ENCODE measurements at places on chromosomes 7 and 10.

DNA sequence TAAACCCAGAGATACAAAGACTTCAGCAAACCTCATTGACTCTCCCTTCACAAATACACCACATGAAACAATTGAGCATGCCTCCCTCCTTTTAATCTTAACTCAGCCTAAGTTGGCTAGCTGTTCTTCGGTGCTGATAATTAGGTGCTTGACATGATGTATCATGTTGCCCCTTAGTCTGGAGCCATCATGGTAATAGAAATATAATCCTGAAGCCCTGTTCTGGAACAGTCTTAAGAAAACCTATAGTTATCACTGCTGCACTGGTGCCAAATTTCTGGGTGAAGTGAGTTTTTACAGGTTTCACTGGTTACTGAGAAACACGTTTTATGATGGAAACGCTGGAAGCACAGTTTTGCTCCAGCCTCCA is 306.1 kb downstream of the LRMDA start:
- DNase-seq, result no peak

GRCh38 chr10:52541006-52541473 is 227.0 kb downstream of the DKK1 start:
- DNase-seq, result no peak

GRCh38 chr7:105849122-105849855 is 27.1 kb downstream of the ATXN7L1 start:
- no peak for DNase-seq

DNA sequence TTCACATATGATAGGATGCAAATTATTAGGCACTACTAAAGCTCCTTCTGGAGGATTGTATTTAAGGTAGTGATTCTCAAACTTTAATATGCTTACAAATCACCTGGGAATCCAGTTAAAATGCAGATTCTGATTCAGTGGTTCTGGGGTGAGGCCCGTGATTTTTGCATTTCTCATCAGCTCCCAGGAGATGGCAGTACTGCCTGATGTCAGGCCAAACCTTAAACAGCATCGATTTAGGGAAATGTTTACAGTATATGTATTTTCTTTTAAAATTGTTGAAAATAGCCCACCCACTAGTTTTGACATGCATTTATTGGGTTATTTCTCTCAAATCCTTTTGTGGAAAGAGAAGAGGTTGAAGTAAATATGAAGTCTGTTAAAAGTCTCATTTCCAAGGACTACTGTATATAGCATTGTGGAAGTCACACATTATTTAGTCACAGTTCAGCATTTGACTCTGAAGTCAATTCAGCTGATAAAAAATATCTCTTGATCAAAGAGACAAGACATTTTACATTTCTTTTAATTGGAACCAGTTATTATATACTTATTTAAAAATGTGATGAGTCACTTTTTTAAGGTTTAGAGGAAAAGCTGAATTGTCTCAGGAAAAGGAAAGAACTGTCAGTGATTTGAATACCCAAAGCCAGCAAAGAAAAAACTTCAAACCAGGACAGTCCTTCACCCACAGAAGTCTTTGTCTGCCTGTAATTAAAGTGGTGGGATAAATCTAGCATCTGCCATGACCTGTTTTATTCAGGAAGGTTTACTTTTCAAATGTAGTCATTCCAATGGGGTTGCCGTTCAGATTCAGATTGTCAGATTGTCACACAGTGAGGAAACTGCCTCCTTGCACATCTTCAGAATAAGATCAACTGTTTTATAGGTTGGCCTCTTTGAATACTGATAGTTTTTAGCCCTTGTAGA is 21.1 kb upstream of the HBP1 start:
- no peak for DNase-seq

- no peak for DNase-seq
These were observed 37.4 kb upstream of the CFAP46 start for GRCh38 chr10:132979491-132980425.

- DNase-seq, result no peak
These were observed 53.5 kb upstream of the WAC start for GRCh38 chr10:28479425-28479865.

- no peak for DNase-seq
These were observed 72.6 kb downstream of the PDSS1 start for GRCh38 chr10:26770069-26770468.

GRCh38 chr10:101832325-101832771 is 11.3 kb downstream of the KCNIP2 start:
- no peak for DNase-seq

DNA sequence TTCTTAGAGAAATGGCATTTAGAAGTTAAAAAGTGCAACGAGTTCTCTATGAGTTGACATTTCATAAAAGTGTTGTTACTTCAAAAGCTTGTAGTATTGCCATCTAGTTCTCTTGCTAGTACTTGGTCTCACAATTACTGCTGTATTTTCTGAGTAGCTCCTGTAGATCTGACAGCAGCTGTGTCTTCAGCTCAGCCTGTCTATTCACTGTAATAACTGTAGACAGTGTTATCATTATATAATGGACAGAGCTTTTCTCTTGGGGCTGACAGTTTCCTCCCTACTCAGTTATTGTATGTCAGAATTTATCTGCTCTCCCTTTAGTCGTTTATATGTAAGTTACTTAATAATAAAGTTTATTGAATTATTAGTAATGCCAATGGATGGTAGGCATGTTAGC is 388.7 kb upstream of the VSTM2A start:
- no peak for DNase-seq

- DNase-seq, result no peak
These were observed 173.5 kb downstream of the BAMBI start for GRCh38 chr10:28850784-28851183.

- no peak for DNase-seq
These were observed 39.2 kb downstream of the WBP1L start for GRCh38 chr10:102782673-102783551.

DNA sequence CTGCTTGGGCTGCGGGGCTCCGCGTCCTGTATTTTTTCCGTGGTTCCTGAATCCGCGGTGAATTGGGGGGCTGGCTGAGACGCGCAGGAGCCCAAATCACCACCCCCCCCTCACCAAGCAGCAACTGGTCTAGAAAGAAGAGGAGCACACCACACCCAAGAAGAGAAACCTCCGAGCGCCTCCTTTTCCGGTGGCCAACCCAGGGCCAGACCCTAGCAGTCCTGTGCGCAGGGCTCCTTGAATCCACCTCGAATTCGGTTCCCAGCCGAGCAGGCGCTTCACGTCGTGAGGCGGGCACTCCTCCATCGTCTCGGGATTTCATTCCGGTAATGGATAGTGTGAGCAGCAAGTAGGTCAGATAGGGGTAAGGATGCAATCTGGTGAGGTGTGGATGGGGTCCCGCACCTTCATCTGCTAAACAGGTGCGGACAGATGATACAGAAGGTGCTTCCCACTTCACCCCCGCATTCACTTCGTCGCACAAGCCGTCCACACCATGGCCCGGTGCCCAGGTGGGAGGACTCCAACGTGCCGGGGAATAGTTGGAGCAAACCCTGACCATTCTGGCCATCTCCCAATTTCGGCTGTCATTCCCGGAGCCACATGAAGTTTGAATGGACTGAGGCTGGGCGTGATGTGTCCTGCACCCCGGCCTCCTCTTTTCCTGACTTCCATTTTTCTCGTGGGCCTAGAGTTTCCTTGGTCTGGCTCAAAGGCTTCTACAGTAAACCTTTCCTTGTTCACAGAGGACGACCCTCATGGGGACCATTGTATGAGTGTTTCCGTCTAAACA is 19.8 kb upstream of the ZNF273 start:
- DNase-seq, result no peak

GRCh38 chr10:115525141-115525540 is 432.0 kb downstream of the ATRNL1 start:
- no peak for DNase-seq

- peak; percentile 63 for DNase-seq
These were observed 6.5 kb downstream of the TSPAN14 start for GRCh38 chr10:80460399-80461207.

- DNase-seq, result no peak
These were observed 35.9 kb downstream of the TSPAN15 start for GRCh38 chr10:69486922-69487730.

GRCh38 chr7:47273088-47273487 is 308.8 kb downstream of the TNS3 start:
- no peak for DNase-seq

DNA sequence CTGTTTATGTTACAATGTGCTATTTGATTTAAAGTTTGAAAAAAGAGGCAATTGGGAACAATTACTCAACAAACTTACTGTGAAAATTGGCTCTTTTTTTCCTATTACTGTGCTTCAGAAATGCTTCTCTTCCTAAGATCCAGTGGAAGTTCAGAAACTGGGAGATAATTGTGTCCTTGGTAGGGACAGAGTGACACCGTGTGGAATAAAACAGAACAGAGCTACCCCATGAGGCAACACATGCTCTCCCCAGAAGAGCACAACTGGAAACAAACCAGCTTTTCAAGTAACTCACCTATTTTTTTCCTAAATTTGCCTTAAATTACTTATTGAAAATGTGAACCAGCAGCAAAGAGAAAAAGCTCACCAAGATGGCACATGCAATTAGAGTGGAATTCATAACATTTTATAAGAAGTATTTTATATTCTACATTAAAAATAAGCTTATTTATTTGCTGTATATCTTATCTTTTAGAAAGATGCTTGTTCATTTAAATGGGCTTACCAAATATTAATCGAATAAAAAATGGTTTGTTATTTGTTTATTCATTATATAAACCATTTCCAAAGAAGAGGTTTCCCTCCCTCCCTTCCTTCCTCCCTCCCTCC is 346.1 kb upstream of the ANKRD30A start:
- DNase-seq, result no peak

DNA sequence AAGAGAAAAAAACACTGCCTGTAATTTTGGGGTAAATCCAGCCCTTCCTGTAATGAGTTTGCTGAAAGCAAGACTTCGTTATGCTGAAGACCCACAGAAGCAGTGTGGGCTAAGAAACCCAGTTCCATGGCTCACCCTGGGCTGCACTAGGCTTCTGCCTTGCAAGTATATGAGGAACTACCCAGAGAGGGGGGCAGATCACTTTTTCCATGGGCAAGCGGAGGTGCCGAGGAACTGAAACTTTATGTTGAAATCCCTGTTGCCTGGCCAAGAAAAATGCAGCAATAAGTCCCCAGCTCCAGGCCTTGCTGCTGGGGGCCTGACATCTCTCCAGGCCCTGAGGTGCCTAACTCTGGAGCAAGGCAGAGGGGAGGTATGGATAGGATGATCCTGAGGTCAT is 8.5 kb downstream of the RASSF4 start:
- DNase-seq, result no peak

- DNase-seq, result no peak
These were observed 21.7 kb upstream of the PWWP2B start for GRCh38 chr10:132375116-132375794.

- no peak for DNase-seq
These were observed 51.4 kb upstream of the SLC35B4 start for GRCh38 chr7:134367956-134368749.

DNA sequence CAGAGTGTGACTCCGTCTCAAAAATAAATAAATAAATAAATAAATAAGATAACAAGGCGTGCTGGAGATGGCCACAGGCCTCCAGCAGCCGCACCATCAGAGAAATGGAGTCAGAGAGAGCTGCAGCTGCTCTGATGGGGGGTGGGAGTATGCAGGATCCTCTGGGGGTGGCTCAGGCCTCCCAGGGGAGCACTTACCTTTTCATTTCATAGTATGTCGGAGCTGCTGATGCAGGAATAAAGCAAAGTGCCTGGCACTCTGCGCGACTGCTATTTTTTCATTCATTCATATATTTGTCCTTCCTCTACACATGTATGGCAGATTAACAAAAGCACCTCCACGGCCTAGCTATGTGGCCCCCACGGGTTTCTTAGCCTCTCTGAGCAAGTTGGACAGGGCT is 175.9 kb downstream of the CUX1 start:
- no peak for DNase-seq

DNA sequence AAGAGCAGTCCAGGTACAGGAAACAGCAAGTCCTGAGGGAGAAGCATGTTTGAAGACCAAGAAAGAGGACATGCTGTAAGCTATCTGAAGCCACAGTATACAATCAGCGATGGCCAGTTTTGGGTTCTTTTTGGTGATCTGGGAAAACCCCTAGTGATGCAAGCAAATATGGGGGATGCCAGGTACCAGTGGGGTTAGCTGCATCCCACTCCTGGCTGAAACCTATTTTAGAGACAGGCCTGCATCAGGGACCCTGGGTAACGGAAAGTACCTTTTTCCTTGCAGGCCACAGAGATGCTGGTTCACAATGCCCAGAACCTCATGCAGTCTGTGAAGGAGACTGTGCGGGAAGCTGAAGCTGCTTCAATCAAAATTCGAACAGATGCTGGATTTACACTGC is 32.9 kb downstream of the AP3M1 start:
- no peak for DNase-seq

- DNase-seq, result no peak
These were observed 2.3 kb downstream of the ZC3HC1 start for GRCh38 chr7:130048906-130049305.

GRCh38 chr10:131354380-131354779 is 42.9 kb upstream of the TCERG1L start:
- DNase-seq, result no peak

DNA sequence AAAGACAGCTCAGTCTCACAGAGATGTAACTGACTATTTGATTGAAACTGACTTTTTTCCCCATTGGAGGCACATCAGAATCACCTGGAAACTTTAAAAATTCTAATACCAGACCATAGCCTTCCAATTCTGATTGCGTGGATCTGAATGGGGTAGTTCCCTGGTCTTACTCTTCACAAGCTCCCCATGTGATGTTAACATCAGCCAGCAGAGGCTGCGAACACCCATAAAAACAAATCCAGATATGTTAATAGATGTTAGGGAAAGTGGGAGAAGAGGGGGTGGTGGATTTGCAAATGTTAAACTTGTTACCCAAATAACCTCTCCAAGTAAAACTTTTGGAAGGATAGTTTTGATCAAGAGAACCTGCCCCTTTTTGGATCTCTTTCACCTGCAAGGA is 1133.4 kb downstream of the CNTNAP2 start:
- no peak for DNase-seq

DNA sequence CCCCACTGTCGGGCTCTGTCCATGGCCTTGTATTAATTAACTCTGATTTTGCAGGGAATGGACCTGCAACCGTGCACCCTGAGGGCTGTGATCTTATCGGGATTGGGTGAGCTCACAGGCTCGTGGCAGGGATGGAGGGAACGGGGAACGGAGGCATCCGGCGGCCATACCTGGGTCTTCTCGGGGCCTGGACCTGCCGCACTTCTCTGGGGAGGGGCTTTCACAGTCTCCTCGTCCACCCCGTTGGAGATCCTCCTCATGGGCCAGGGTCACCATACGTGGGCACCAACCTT is 57.5 kb upstream of the SHH start:
- no peak for DNase-seq

GRCh38 chr10:89954787-89955566 is 253.6 kb downstream of the KIF20B start:
- no peak for DNase-seq

GRCh38 chr10:117427356-117427755 is 52.1 kb upstream of the PDZD8 start:
- DNase-seq, result no peak

DNA sequence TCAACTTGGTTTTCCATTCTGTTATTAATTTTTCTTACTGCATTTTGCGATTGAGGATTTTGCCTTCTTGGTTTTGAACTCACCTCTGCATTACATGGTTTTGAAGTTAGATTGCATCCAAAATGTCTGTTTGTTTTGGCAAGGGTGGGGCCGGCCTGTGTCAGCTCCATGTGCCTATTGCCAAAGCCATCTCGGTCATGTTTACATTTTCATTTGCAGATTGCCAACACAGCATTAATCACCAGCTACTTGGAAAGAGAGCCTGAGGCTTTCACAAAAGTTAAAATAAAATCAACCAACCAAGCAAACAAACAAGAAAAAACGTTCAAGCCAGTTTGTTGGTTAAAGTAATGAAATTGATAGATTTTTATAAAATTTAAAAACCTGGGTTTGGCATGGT is 695.8 kb downstream of the TYW1 start:
- no peak for DNase-seq
